ENCODE measurements at places on chromosomes 2 and 18. TPM values are rescaled to one million over a fixed set of nuclear protein-coding genes. Genes with fewer than 3 reads are reported as not detected.
A peak's percentile ranks its signal among the peaks of the same experiment; 100 is the strongest.

Gene SCN3A
- total RNA-seq, result 2.1 TPM

Gene ADRA2B
- total RNA-seq, result 0.14 TPM

Gene KIF1A
- 0.81 TPM for total RNA-seq

Gene ABCB11
- total RNA-seq, result 0.06 TPM

Gene UNC80
- not detected for total RNA-seq

Gene GRHL1
- 2.7 TPM for total RNA-seq

Gene GALR1
- 0.06 TPM for total RNA-seq

Gene DNPEP
- total RNA-seq, result 69.9 TPM

Gene ANKRD29
- total RNA-seq, result 72.0 TPM

Gene ABCB6
- total RNA-seq, result 18.2 TPM

DNA sequence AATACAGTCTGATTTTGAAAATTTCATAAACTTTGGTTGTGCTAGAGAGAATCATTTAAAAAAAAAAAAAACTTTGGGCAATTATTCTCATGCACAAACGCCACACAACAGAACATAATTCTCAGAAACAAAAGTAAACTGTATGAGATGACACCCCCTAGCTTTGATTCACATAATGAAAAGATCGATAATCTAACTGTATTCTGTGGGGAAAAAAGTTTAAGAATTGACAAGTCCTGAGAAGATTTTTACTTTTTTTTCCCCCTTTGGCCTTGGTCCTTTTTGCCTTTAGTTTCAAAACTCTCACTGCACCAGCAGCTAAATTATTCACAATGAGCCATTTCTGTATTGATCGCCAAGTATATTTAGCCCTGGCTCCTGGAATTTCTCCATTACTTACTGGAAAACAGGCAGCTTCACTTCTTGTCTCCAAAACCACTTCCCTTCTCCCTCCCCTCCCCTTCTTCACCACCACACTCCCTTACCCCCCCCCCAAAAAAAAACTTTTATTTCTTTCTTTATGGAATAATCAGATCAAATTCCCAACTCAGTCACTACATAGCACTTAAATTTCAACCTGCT lies 2.0 kb downstream of the IKZF2 start:
- DNase-seq, result no peak
- peak overlapping the region; percentile 76 for H3K27ac ChIP-seq
- peaks cover 14% of the 10 kb centered on the region for H3K4me1 ChIP-seq
- no peaks in the 10 kb centered on the region for H3K27me3 ChIP-seq
- H3K4me3 ChIP-seq, result peak overlapping the region; percentile 65
- H3K36me3 ChIP-seq, result no peaks in the 10 kb centered on the region

GRCh38 chr2:45436456-45436855 lies 174.6 kb downstream of the SRBD1 start:
- no peaks in the 10 kb centered on the region for H3K27me3 ChIP-seq
- H3K4me3 ChIP-seq, result no peak overlapping the region
- no peak overlapping the region for H3K27ac ChIP-seq
- no peaks in the 10 kb centered on the region for H3K4me1 ChIP-seq
- DNase-seq, result no peak

- H3K36me3 ChIP-seq, result no peaks in the 10 kb centered on the region
- no peak for DNase-seq
- H3K27me3 ChIP-seq, result no peaks in the 10 kb centered on the region
- H3K4me3 ChIP-seq, result no peak overlapping the region
These were observed 15.7 kb downstream of the LRRFIP1 start for GRCh38 chr2:237643066-237643465.

GRCh38 chr2:168851674-168852320 lies 38.4 kb downstream of the SPC25 start:
- no peaks in the 10 kb centered on the region for H3K36me3 ChIP-seq
- H3K27me3 ChIP-seq, result no peaks in the 10 kb centered on the region
- H3K27ac ChIP-seq, result no peak overlapping the region
- no peaks in the 10 kb centered on the region for H3K4me1 ChIP-seq
- no peak overlapping the region for H3K4me3 ChIP-seq

DNA sequence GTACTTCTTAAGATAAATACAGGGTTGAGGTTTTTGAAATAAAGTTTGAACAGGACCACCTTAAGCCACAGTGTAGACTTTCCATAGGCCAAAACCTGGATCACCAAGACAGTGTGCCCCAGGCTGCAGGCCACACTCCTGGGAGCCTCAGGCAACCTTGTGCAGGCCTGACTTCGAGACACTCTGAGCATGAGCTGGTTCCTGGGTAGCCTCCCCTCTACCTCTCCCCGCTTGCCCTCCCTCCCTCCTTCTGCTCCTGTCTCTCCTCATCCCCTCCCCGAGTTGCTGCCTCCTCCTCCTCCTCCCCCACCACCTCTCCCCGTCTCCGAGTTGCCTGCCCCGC lies 10.6 kb upstream of the PROC start:
- H3K27ac ChIP-seq, result peak overlapping the region; percentile 63
- no peaks in the 10 kb centered on the region for H3K27me3 ChIP-seq
- peaks cover 42% of the 10 kb centered on the region for H3K4me1 ChIP-seq

DNA sequence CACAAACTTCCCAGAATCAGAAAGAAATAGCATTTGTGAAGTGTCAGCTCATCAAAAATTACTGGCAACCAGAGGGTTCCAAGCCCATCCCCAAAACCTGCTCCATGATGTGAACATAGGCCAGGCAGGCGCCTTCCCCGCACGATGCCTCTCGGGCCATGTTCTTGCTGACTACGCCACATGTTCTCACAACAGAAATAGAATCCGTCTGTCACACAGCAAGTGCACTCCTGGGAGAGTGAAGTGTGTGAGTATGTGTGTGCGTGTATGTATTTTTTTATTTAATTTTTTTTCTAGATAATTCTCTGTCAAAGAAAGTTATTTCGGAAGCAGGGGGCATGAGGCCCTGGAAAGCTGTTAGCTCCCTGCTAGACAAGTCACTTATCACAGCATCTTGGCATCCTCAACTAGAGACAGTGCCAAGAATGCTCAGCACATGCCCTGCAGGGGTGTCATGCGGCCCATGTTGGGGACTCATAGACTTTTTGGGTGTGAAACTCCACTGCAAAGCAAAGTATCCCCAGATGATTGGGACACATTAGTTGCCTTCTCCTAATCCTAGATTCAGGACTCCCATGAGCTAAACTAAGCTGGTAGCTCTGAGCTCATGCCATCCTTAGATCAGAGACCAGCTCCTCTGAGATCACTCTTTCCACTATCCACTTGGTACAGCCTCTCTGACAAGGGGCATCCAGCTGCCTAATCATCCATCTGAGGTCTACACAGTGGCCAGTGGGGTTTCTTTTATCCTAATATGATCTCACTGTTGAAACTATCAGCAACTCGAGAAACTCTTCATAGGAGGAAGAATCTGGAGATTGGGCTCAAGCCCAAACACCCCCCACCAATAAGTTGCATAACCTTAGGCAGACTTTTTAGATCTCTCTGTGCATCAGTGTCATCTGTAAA lies 53.2 kb upstream of the CYRIA start:
- H3K4me3 ChIP-seq, result no peak overlapping the region
- no peaks in the 10 kb centered on the region for H3K27me3 ChIP-seq
- DNase-seq, result no peak
- H3K27ac ChIP-seq, result no peak overlapping the region
- H3K4me1 ChIP-seq, result peaks cover 3% of the 10 kb centered on the region

GRCh38 chr2:10329880-10330699 lies 27.4 kb downstream of the HPCAL1 start:
- DNase-seq, result no peak
- H3K27me3 ChIP-seq, result no peaks in the 10 kb centered on the region
- H3K4me1 ChIP-seq, result peaks cover 80% of the 10 kb centered on the region
- H3K36me3 ChIP-seq, result no peaks in the 10 kb centered on the region
- peak overlapping the region; percentile 37 for H3K4me3 ChIP-seq

DNA sequence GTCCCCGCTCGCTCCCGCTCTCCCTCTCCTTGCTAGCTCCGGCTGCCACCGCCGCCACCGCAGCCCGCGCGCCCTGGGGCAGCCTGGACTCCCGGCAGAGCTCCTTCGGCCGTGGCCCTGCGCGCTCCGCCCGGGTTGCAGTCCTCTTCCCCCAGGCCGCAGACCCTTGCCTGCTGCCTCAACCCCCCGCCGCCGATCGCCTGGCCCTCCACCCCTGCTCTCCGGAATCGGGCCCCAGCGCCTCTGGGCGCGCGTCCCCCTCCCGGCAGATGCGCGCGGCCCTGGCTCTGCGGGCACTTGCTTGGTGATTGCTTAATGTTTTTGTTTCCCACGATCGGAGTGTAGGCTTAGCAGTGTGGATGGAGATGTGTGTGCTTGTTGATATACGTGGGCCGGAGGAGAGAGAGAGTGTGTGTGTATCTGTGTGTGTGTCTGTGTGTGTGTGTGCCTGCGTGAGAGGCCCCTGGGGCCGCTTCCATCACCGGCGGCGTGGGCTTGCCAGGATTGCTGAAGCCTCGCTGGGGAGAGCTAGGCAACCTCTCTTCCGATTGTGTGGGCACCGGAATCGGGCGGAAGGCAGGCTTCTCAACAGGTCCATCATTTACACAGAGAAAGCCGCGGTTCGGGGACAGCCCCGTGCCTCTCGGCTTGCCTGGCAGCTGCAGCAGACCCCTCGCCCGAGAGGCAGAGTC lies 877 bp downstream of the INHBB start:
- peak overlapping the region; percentile 49 for H3K4me3 ChIP-seq
- H3K4me1 ChIP-seq, result peaks cover 28% of the 10 kb centered on the region
- DNase-seq, result no peak
- H3K36me3 ChIP-seq, result no peaks in the 10 kb centered on the region

- no peak overlapping the region for H3K4me3 ChIP-seq
- H3K4me1 ChIP-seq, result peaks cover 23% of the 10 kb centered on the region
- H3K27me3 ChIP-seq, result no peaks in the 10 kb centered on the region
- H3K27ac ChIP-seq, result peak overlapping the region; percentile 55
- H3K36me3 ChIP-seq, result no peaks in the 10 kb centered on the region
These were observed 233.3 kb downstream of the KLHL29 start for GRCh38 chr2:23618265-23618664.

DNA sequence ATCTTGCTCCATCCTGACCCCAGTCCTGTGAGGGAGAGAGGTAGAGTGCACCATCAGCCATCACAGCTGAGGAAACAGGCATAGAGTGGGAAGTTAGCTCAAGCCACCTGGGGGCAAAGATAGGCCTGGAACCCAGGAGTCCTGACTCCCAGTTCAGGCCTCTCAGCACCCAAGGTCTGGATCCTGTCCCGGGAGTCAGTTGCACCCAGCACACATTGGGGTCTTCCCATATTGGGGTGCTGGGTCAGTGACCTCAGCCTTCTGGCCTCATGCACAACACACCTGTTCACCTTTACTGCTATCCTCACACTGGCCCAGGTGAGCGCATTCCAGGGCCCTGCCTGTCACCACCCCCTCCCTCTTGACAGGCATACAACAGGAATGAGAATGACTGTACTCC lies 24.7 kb downstream of the ST8SIA5 start:
- H3K27ac ChIP-seq, result no peak overlapping the region
- no peaks in the 10 kb centered on the region for H3K36me3 ChIP-seq
- no peak overlapping the region for H3K4me3 ChIP-seq

GRCh38 chr18:39455285-39455684 lies 1889.7 kb upstream of the CELF4 start:
- no peak overlapping the region for H3K4me3 ChIP-seq
- no peak overlapping the region for H3K27ac ChIP-seq
- peaks cover 4% of the 10 kb centered on the region for H3K4me1 ChIP-seq
- H3K27me3 ChIP-seq, result no peaks in the 10 kb centered on the region
- no peak for DNase-seq
- no peaks in the 10 kb centered on the region for H3K36me3 ChIP-seq

DNA sequence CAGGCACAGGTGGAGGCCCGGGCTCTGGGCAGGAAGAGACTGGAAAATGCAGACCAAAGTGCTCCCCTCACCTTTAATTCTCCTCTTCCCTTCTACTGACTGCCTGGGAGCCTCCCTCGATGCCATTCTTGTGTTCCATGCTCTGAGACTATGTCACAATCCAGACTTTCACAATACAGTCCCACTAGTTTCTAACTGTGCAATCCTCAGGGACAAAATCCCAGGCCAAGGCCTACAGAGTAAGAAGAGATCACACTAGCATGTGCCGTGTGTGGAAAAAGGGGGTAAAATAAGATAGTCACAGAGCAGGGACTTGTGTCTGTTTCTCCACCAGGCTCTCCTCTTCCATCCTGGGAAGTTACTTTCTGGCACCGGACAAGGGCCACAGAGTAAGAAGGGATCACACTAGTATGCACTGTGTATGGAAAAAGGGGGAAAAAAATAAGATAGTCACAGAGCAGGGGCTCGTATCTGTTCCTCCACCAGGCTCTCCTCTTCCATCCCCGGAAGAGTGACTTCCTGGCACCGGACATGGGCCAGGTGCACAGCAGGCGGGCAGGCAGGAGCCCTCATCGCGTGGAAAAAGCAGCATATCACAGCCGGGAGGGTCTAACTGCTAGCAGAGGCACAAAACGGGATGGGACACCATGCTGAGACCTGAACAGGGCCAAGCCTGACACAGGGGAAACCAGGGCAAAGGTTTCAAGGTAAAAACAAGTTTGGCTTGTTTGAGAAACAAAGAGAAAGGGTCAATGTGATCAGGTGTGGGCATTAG lies 9.6 kb downstream of the CYB5A start:
- H3K36me3 ChIP-seq, result peaks cover 3% of the 10 kb centered on the region
- peak overlapping the region; percentile 85 for H3K27ac ChIP-seq
- peaks cover 76% of the 10 kb centered on the region for H3K4me1 ChIP-seq
- no peak for DNase-seq

DNA sequence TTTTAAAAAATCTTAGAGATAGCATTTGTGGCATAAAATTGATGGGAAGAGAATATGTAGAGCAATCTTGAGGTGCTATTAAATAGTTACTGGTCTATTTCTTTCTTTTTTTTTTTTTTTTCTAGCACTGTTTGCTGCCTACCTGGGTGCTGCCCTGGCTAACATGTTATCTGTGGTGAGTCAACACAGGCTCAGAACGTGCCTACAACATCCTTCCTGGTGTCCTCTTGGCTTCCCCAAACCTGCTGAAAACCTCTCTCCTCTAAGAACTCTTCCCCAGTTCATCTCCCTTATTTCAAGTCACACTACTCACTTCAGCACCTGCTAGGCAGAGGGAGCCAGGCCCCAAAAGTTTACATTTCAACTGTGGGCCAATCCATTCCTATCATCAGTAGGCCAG lies 45.1 kb upstream of the SLC14A1 start:
- no peak overlapping the region for H3K4me3 ChIP-seq
- no peak overlapping the region for H3K27ac ChIP-seq
- no peaks in the 10 kb centered on the region for H3K4me1 ChIP-seq
- no peaks in the 10 kb centered on the region for H3K36me3 ChIP-seq
- DNase-seq, result no peak

DNA sequence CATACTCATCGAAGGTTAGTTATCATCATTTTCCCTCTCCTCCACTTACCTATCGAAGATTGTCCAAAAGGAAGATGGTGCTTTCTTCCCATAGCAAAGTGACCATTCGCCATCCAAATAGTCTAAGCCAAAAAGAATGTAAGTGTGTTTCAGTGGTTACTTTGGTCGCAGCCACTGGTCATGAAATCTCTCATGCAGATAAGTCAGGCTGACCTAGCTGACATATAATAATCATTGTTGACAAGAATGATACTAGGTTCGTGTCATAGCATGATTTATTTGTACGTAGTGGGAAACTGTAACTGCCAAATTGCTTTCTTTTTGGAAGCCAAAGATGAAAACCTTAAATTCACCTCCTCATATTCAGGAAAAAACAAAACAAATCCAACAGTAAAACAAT lies 89.6 kb upstream of the PMAIP1 start:
- no peaks in the 10 kb centered on the region for H3K36me3 ChIP-seq
- H3K4me3 ChIP-seq, result no peak overlapping the region
- DNase-seq, result no peak
- no peak overlapping the region for H3K27ac ChIP-seq
- H3K27me3 ChIP-seq, result no peaks in the 10 kb centered on the region

GRCh38 chr2:64246962-64247361 lies 102.7 kb upstream of the PELI1 start:
- no peak overlapping the region for H3K27ac ChIP-seq
- H3K4me1 ChIP-seq, result no peaks in the 10 kb centered on the region
- H3K36me3 ChIP-seq, result no peaks in the 10 kb centered on the region
- no peak overlapping the region for H3K4me3 ChIP-seq

All from upper lobe of right lung (tissue), 1 donor.